ENCODE measurements at places on chromosomes 16 and 17.

- DNase-seq: no peak
Measured at GRCh38 chr16:67349172-67349571, 22.6 kb downstream of the LRRC36 start.

- no peak for DNase-seq
Measured at GRCh38 chr17:68238871-68239253, 9.0 kb upstream of the AMZ2 start.

DNA sequence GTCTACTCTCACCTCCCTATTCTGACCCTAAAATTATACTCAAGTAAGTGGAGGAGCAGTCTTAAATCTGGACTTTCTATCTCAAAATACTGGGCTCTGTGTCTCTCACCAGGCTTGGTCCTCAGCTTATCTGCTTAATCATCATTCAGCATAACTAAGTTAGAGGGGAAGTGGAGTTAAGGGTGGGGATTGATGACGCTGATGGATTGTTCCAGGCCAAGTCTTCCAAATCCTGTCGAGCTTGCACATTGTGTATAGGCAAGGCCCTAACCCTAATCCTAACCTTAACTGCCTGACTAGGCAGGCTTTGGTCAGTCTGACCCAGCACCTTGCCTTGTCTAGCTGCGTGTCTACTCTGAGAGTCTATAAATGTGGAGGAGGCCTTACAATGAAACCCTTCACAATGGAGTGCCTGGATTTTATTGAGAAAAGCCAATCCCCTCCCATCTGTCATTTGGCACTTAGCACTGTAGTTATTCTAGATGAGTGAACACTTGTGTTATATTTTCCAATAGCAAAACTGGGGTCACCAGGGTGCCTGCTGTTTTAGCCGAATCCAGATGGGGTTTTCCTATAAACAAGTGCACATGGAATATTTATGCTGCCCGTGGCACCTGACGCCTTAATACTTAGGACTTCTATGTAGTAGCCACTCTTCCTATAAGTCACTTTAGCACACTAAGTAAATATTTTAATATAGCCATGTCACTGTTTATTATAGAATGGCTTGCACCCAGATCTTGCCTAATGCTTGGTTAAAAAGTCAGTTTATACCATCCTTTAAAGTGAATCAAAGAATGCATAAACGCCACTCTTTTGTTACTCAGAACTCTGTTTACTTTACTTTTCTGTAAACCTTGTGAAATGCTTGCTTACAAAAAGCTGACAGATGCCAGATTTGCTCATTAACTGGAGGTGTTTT, 193.2 kb upstream of the MYOCD start:
- DNase-seq: no peak

DNA sequence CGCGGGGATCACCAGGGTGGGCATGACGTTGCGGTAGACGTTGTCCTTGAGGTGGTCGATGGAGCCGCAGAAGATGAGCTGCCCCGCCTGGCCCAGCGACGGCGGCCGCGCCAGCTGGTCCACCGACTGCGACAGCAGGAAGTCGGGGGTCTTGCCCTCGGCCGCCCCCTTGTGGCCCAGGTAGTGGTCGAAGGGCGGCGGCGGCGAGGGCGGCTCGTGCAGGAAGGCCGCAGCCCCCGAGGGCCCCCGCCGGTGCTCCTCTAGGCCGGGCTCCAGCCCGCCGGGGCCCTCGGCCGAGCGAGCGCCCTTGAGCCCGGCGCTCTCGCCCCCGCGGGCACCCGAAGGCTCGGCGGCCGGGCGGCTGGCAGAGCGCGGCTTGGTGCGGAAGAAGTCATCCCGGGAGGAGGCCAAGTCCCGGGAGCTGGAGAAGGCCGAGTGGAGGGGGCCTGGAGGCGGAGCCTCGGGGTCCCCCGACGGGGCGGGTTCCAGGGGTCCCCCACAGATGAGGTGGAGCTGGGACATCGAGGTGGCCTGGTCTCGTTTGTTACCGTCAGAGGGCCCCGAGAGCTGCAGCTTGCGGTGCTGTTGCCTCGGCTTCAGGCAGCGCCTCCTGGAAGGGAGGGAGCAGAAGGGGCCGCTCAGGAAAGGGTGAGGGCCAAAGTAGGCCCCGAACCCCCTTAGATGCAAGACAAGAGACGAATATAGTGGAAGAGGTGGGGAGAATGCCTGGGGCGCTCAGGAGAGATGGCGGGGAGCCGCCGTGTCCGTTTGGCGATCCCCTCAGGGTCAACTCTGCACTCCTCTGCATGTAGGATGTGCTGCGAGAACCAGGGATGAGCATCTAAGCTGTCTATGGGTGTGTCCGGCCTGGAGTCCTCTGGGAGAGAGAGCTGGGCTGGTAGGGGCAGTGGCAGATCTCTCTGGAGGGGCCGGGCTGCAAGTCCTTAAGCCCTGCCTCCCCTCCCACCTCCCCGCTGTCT, 8.8 kb downstream of the FAM171A2 start:
- peak; percentile 22 for DNase-seq

GRCh38 chr17:7459961-7460545, 15.2 kb downstream of the CHRNB1 start:
- no peak for DNase-seq

- no peak for DNase-seq
Measured at GRCh38 chr17:81523402-81524038, 4.7 kb upstream of the FSCN2 start.

DNA sequence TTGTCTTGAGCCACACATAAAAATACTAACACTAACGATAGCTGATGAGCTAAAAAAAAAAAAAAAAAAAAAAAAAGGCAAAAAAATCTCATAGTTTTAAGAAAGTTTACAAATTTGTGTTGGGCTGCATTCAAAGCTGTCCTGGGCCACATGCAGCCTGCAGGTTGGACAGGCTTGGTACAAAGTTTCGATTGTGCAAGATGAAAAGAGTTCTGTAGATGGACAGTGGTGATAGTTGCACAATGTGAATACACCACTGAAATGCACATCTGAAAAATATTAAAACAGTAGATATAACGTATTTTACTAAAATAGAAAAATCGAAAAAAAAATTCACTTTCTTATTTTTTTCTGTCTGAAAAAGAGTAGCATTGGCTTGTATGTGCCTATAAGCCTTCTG, 42.9 kb downstream of the AMFR start:
- DNase-seq: no peak

DNA sequence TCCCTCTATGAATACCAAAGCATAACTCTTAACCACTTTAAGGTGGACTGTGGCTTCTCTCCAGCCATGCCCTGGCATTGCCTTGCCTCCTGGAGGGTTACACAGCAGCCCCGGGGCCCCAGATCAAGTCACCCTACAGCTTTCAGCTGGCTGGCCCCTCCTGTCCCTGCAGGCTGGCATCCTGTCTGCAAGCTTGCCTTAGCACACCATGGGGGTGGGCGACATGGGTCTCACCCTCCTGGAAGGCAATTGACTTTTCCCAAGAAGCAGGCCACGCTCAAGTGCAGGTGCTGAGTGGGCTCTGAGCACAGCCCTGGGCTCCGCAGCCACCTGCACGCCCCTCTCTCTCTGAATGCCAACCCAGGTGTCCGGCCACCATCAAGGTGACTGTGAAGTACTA, 25.8 kb upstream of the AKTIP start:
- DNase-seq: no peak

DNA sequence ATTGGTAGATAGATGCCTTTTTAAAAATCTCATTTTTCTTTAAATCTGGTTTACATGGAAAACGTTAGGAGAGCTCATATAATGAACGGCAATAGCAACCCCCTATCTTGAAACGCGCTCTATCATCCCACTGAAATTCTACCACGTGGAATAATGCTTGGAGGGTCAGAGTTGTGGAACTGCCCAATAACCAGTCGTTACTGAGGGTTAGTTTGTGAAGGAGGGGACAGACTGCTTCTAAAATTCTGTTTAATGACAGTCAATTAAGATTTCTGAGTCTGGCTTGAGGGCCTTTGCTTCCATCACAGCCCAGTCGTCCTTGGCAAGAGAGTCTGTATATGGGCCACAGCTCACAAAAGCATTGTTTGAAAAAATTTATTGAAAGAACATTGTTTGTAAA, 482 bp downstream of the IRF8 start:
- DNase-seq: no peak

DNA sequence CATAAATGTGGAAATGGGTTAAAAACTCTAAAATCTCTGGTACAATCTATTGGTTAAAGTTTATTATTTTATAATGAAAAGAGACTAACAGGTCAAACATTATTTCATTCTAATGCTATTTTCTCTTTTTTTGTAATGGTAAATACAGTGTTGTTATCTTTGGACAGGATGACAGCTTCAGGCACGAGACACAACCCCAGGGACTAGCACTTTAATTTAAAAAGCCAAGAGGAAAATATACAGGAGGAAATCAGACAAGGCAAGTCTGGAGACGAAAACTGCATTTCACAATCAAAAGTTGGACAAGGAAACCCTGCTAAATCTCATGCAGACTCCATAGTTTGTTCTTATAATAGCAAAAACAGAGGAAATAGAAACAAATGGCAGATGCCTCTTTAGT, 589.1 kb upstream of the CDH8 start:
- DNase-seq: no peak

DNA sequence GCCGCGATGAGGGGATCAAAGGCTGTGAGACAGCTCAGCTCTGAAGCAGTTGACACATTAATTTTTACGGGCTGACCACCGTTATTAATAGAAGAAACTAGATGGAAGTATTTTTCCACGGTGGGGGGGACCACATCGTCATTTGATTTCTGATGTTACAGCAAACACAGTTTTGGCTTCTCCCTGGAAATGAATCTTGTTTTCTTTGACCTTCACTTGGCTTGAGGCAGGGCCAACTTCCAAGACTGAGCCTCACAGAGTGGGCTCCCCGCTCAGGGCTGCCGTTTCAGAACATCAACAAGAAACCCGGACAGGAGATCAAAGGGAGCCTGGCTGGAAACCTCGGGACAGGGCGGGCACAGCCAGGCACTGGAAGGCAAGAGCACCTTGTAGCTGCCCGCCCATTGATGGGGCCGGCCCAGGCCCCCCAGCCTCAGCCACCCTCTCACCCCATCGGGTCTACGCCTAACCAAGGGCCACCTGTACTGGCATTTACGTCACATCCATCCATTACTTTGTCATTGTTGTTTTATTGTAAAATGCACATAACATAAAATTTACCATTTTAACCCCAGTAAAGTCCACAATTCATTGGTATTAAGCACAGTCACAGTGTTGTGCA, 124.6 kb downstream of the C16orf95 start:
- DNase-seq: no peak
